ENCODE measurements at places on chromosomes 11 and 22.

DNA sequence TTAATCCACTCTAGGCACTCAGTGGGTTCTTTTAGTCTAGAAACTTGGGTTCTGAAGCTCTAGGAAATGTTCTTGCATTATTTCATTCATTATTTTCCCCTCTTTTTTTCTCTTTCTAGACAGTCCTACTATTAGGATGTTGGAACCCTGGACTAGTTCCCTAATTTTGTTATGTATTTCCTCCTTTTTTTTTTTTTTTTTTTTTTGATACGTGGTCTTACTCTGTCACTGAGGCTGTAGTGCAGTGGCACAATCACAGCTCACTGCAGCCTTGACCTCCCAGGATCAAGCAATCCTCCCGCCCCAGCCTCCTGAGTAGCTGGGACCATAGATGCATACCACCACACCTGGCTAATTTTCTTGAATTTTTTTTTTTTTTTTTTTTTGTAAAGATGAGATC lies 9.4 kb downstream of the UPB1 start:
- no peak for DNase-seq

GRCh38 chr11:34331329-34331728 lies 26.5 kb downstream of the ABTB2 start:
- DNase-seq: no peak

DNA sequence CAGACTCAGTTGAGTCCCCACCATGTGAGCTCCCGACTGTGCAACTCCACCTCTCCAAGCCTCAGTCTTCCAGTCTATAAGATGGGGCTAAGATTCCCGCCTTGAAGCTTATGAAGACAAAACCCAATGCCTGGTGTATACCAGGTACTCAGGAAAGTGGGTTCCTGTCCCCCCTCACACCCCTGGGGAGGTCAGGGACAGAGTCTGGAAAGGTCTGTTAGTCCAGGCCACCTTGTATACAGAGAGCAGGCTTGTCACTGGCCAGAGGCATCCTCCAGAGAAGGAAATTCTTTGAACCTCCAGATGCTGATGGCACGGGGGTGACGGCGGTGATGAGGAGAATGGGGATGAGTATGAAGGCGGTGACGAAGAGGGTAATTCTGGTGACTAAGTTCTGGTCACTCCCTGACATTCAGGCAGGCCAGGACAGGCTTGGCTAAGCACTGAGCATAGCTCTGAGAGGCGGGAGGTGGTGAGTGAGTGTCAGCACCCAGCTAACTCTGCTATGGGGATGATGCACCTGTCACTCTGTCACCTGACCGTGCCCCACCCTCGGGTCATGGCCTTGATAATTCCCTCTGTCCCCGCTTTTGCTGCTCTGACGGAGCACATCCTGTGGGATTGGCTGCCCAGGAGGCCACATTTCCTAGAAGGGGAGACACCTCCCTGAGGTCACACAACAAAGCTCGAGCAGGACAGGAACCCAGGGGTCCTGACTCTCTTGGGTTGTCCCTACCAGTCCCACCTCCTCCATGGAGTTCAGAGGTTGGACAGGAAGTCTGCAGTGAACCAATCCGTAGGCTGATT lies 30.9 kb upstream of the CSNK1E start:
- DNase-seq: no peak

- DNase-seq: no peak
Measured at GRCh38 chr22:22616636-22617035, 27.8 kb upstream of the GGTLC2 start.

DNA sequence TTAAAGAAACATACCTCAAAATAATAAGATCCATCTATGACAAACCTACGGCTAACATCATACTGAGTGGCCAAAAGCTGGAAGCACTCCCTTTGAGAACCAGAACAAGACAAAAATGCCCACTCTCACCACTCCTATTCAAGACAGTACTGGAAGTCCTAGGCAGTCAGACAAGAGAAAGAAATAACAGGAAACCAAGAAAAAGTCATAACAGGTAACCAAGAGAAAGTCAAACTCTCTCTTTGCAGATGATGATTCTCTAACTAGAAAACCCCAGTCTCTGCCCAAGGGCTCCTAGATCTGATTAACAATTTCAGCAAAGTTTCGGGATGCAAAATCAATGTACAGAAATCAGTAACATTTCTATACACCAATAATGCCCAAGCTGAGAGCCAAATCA lies 35.6 kb downstream of the TMEM123 start:
- DNase-seq: no peak

GRCh38 chr11:128407962-128408361 lies 179.4 kb downstream of the ETS1 start:
- DNase-seq: no peak

GRCh38 chr11:87255589-87255988 lies 217.9 kb downstream of the TMEM135 start:
- no peak for DNase-seq

DNA sequence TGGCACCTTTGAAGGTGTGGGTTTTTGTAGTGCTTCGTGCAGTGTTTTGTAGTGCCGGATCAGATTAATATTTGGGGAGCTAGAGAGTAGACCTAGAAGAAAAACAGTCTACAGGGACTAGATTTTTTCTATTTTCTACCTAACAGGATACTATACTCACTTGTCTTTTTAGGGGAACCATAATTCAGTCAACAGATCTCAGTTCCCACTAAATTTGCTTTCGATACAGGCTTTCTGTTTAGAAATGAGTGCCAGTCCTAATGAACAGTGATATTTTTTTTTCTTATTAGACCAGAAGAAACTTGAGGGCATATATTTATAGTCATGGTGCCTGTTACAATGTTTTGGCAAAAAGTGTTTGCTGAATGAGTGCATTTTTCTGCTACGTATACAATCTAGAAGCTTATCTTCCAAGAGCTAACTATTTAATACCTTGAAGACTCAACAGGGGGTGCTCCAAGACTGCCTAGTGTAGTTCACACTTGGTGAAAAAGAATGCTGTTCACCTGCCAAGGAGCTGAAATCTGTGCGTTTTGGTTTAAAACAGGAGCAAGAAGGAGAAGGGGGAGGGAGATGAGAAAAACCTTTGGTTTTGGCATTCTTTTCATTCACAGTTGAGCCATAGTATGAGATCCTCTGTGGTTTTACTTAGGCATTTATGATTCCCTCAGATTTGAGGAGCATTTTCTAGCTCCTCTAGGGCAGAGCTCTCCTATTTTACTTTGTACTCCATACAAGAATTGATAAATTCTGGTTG lies 44.9 kb upstream of the VSTM5 start:
- DNase-seq: peak; percentile 70

- peak; percentile 53 for DNase-seq
Measured at GRCh38 chr22:47919001-47919441, 1156.6 kb downstream of the TBC1D22A start.

DNA sequence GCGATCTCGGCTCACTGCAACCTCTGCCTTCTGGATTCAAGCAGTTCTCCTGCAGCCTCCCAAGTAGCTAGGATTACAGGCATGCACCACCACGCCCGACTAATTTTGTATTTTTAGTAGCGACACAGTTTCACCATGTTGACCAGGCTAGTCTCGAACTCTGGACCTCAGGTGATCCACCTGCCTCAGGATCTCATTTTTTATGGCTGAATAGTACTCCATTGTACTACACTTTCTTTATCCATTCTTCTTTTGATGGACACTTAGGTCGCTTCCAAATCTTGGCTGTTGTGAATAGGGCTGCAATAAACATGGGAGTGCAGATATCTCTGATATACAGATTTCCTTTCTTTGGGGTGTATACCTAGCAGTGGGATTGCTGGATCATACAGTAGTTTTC lies 20.8 kb downstream of the XRCC6 start:
- no peak for DNase-seq

DNA sequence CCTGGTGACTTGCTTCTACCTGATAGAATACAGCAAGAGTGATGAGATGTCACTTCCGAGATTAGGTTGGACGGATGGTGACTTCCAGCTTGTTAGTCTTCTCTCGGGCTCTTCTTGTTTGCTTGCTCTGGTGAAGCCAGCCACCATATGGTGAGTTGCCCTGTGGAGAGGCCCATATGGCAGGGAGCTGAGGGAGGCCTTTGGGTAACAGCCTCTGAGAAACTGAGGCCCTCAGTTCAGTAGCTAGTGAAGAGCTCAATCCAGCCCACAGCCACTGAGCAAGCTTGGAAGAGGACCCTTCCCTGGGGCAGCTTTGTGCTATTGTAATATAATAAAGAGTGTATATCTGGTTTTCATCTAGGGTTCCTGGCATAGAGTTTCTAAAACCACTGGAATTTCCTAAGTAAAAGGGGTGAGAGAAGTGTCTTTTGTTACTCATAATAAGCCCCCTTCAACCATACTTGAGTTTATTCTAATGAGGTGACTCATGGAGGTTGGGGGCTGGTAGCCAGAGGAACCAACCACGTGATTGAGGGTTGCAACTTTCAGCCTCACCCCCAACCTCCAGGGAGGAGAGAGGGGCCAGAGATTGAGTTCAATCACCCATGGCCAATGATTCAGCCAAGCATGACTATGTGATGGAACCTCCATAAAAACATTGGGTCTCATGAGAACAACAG lies 8.0 kb upstream of the TPCN2 start:
- no peak for DNase-seq

- no peak for DNase-seq
Measured at GRCh38 chr22:24593836-24594568, 1.1 kb upstream of the LRRC75B start.

GRCh38 chr11:121295246-121296029 lies 2.9 kb downstream of the SC5D start:
- DNase-seq: no peak

GRCh38 chr22:39292561-39293074 lies 26.8 kb downstream of the RPL3 start:
- DNase-seq: peak; percentile 72

DNA sequence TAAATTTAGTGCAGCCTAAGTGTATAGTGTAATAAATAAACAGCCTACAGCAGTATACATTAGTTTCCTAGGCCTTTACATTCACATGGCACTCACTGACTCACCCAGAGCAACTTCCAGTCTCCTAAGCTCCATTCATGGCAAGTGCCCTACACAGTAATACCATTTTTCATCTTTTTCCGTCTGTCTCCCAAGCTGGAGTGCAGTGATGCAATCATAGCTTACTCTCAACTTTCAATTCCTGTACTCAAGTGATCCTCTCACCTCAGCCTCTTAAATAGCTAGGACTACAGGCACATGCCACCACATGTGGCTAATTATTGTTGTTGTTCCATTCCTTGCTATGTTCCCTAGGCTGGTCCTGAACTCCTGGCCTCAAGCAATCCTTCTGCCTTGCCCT lies 54.4 kb downstream of the FCHSD2 start:
- DNase-seq: no peak

DNA sequence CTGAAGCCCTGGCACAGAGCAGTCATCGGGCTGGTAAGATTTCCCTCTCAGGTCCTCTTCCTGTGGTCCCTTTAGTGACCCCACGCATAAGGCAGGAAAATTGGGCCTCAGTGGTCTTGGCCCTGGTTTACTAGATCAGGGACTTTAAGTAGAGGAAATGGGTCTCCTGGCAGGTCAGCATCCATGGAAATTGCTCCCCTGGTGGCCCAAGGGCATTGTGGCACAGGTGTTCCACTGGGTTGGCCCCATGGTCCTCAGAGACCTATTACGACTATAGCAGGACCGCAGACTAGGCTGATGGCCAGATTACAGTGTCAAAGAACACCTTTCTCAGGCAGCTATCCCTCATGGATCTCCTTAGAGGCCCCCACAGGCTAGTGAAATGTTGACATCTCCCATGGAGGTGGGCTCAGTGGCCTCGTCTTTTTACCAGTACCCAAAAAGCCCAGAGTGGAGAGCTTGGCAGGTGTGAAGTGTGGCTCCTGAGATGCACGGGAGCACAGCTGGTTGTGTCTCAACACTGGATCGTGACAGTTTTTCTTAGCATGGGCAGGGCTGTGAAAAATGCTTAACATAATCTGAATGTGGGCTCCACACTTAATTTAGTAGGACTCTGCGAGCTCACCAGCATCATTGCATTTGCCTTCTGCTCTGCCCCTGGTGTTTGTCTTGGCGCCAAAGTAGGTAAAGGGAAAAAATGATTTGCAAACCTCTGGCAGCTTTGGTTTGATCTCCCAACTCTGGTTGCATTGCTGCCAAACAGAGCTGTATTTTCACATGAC lies 74.2 kb downstream of the ZBTB16 start:
- no peak for DNase-seq

DNA sequence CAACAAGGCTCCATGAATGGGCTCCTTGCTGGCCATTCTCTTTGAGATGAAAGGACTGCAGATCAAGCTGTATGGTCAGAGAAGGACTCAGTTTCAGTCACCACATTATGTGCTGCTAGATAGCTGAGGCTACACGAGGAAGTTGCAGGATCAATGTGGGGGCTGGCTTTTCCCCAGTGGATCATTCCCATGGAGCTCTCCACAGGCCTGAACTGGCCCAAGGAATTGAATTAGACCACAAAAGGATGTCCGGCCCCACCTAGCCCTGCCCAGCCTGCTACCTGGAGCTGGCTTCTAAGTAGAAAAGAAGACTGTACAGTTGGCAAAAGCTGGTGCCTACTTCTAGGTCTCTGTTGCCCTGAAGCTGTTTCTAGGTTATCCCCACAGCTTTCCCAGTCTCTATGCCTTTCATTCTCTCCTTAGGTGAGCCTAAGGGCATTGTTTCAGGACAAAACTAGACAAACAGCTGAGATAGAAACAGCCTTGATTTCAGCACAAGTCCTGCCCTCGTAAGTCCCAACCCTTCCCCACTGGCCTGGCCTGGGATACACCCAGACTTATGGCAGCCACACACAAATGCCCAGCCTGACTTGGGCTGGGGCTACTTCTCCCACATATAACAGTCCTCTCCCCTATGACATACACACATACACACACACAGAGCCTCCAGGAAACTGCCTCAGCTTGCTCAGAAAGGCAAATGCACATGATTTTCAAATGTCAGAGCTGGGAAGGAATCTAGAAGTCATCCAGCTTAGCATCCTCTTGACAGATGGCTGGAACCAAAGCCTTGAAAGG lies 129.1 kb upstream of the NCAM1 start:
- DNase-seq: no peak

GRCh38 chr11:35260342-35260985 lies 121.5 kb downstream of the CD44 start:
- no peak for DNase-seq

GRCh38 chr11:99841885-99842284 lies 821.1 kb downstream of the CNTN5 start:
- no peak for DNase-seq

- no peak for DNase-seq
Measured at GRCh38 chr11:94734563-94735275, 33.4 kb upstream of the AMOTL1 start.

GRCh38 chr11:126485986-126486635 lies 130.6 kb downstream of the ST3GAL4 start:
- no peak for DNase-seq

GRCh38 chr22:20653795-20654342 lies 120.0 kb upstream of the SERPIND1 start:
- DNase-seq: no peak

DNA sequence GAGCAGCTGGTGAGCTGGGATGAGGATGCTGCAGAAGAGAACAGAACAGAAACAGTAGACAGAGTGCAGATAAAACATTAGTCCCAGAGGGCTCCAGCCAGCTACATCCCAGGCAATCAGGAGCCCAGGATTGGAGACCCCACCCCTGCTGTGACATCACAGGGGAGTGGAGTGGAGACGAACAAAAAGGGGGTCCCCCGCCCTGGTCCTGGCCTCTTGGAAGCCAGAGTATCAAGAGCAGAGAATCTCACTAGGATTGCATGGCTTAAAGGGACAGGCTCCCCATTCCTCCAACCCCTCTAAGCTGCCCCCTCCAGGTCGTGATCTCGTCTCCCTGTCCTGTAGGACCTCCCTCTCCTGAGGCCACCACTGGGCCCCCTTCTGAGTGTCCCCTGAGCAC lies at the start of gene P2RX3:
P2RX3 (plus strand) TSS at position 211 of the 400 bp plus-strand sequence. CDS start 199 bp downstream, outside the sequence.
- no peak for DNase-seq

- peak; percentile 36 for DNase-seq
Measured at GRCh38 chr22:27639248-27640086, 162.1 kb downstream of the MN1 start.

Data from left kidney (tissue), 8 donors.